ENCODE measurements at places on chromosomes 6 and 20. TPM values are rescaled to one million over a fixed set of nuclear protein-coding genes. Genes with fewer than 3 reads are reported as not detected.

C20orf141 gene
- not detected for total RNA-seq

LY6G5B gene
- 5.5 TPM for total RNA-seq

BRD2 gene
- total RNA-seq: 138 TPM

AGER gene
- total RNA-seq: 9.0 TPM

MLN gene
- not detected for total RNA-seq

HIVEP2 gene
- 17.2 TPM for total RNA-seq

ANKRD66 gene
- total RNA-seq: not detected

CLVS2 gene
- 0.71 TPM for total RNA-seq

MAK gene
- total RNA-seq: 0.19 TPM

F13A1 gene
- total RNA-seq: 337 TPM

C6orf15 gene
- not detected for total RNA-seq

OR11A1 gene
- total RNA-seq: not detected

COL21A1 gene
- 0.60 TPM for total RNA-seq

All from adrenal gland (tissue), 19 donors.